Activated CD4-positive, alpha-beta T cell treated with anti-CD3 and anti-CD28 coated beads, Interleukin-2, amount 50 U/mL, for 4 hours (primary cell): ENCODE measurements at places on chromosomes 6 and 20.

GRCh38 chr6:156841508-156841907 lies 64.3 kb downstream of the ARID1B start:
- DNase-seq, result no peak

DNA sequence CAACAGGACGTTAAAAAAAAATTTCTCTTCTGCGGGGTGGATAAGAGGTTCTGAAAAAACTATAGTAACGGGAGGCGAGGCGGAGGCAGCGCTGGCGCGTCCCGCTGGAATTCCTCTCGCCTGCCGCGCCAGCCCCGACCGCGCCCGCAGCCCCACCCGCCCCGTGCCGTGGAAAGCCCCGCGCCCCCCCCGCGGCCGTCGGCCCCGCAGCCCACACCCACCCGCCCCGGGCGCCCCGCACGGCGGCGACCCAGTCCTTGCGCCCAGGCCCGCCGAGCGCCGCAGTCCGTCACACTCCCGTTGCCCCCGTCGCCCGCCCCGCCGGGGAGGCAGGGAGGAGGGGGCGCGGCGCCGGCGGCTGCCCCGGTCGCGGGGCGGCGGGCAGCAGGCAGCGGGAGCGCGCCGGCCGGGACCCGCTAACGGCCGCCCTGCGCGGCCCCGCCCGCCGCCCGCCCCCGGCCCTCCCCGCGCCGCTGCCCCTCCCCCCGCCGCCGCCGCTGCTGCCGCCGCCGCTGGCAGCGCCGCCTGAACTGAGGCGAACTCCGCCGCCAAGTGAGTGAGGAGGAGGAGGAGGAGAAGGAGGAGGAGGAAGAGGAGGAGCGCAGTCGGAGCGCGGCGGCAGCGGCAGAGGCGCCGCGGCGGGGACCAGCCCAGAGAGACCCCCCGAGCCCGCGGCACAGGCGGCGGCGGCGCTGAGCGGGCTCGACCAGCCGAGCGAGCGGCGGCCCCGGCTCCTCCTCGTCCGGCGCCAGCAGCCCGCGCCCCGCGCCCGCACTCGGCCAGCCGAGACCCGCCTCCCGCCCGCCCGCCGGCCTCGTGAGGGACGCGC lies at the start of gene QKI:
Gene QKI, plus strand, starts transcription at position 602 of the 829 bp plus-strand sequence. CDS start 476 bp downstream, outside the sequence.
- DNase-seq, result peak; percentile 75

- DNase-seq, result peak; percentile 50
Measured at GRCh38 chr6:166775180-166775922, 148.3 kb upstream of the RPS6KA2 start.

DNA sequence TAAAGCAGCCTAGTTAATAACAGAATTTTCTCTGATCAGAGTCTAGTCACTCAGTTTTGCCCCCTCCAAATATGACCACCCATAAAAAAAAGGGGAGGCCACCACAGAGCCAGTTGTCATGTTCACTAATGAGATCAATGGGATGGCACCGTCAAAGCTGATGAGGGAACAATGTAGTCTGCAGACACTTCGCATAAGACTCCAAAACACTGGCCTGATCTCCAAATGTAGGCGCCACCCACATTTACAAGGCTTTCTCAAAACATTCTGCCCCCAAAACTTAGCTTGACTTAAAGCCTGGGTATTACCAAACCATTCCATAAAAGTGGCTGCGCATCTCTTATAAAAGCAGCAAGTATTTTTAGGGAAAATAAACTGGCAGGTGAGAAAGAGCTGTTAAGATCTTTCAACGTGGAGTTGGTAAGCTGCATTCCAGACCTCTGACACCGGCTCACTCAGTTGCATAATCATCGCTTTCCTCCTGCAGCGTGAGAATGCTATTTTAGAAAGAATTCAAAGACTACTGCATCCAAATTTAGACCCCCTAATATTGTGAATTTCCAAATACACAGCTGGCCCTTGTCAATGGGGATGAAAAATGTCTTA lies 59.3 kb downstream of the TBC1D7 start:
- DNase-seq, result no peak

DNA sequence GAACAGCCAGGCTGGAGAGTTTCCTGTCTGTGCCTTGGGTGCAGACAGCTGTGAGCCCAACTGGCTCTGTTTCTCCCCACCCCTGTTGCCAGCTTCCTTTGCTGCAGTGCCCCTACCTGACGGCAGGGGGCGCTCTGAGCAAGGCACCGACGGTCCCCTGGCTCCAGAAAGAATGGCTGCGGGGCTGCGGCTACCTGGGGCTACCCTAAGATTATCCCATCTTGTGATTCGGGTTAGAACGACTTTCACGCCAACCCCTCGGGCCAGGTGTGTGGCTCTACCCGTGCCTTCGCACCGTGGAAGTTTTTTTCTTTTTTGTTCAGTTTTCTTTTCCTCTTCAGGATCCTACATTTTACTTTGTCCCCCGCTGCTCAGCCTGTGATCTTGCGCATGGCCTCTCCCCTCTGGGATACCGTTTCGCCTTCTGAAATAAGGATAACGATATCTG lies 33.4 kb upstream of the AAR2 start:
- peak; percentile 72 for DNase-seq

DNA sequence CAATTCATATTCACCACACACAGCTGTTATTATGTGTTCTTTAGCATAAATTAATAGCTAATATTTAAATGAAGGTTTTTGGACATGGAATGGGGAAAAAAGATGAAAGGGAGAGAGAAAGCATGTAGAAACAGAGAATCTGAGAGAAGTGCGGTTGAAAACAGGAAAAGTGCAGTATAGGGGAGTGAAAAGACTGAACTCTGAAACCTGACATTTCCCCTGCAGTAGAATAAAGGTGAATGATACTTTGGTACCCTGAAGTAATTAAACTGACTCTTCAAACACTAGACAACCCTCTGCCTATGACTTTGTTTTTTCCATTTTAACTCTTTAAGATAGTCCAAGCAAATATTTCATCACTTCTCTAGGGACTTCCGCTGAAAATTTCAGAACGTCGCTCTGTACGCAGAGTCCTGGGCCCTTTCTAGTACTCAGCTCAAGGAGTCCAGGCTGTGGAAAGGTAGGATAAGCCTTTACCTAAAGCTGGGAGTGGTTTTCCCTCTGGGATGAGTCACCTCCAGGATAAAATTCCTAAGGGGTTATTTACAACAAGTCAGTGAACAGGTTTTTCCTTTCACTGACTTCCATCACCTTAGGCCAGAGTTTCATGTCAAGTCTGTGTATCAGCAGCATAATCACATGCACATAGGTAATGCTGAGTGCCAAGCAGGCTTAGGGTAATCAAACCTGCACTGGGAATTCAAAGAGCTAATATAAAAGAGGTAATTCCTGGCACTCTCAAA lies 614.5 kb downstream of the PKHD1 start:
- no peak for DNase-seq

DNA sequence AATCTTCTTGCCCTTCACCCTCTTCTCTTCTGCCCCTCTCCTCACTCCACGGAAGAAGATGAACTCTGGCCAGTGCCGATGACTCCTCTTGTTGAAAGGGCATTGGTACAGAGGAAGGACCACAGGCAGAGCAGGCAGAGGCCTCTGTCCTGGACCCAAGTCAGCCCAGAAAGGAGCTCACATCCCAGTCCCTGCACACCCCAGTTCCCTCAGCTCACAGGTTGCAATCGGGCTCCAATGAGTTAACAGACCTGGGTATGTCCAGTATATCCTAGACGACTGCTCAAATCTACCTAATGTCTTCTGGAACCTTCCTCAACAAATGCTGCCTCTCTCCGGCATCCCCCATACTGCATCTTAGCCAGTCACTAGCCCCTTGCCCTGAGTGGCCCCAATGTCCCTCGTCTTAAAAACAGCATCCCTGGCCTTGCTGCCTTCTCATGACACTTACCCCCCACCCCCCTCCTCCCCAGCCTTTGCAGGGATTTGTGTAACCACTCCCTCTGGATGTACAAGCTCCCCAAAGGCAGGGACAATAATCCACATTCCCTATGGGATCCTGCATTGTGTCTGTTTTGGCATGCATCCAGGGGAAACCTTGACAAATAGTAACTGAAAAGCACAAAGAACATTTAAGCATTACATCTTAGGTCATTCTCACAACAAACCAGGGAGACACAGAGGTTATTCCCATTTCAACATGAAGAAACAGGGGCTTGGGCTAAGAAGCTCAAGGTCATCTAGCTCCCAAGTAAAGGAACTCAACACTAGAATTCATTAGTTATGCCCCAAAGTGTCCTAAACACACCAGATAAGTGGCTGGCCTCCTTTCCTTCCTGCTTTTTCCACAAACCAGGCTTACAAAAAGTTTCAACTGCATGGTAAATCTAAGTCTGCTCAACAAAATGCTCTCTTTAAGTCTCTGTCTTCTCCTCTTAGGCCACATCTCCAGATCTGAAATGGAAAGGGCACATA lies 45.1 kb downstream of the TRERF1 start:
- DNase-seq, result no peak

DNA sequence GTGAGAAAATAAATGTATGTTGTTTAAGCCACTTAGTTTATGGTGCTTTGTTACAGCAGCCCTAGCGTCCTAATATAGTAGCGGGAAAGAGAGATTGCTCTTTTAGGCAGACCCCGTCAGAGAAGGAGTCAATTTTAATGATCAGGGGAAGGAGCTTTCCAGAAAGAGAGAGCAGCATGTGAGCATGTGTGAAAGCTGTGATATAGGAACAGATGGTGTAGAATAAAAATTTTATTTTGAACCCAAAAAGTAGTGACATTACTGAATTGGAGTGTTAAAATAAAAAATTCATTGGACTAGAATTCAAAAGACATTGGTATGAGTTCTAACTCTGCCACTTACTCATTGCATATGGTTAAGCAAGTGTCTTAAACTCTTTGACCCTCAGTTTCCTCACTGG lies 119.8 kb downstream of the PDE7B start:
- DNase-seq, result no peak

DNA sequence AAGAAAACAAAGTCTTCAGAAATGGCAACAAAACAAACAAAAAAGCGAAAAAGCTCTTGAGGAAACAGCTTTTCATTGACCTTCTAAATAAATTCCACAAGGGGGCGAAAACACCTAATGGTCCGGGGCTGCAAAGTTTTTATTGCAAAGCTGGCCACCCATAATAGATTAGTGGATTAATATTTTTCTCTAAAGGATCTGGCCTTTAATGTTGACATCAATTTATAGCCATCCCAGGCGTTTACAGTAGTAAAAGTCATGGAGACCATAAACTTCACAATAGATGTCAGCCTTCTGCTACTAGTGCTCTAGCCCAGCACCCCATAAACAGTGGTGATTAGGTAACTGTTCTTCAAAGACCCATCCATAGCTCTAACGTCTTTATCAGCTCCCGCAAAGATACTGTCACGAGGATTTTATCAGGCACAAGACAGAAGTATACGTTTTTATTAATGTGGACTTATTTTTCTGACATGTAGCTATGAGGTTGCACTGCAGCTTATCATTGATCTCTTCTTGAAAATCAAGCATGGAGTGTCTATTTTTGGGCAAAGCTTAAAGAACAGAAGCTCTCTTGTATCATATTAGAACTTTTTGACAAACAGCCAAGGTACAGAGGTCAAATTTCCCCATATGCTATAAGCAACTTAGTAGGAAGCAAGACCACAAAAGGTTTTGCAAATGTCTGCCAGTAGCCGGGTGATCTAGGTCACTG lies 4.7 kb downstream of the CITED2 start:
- no peak for DNase-seq

GRCh38 chr20:40471261-40471629 lies 217.8 kb downstream of the MAFB start:
- no peak for DNase-seq

DNA sequence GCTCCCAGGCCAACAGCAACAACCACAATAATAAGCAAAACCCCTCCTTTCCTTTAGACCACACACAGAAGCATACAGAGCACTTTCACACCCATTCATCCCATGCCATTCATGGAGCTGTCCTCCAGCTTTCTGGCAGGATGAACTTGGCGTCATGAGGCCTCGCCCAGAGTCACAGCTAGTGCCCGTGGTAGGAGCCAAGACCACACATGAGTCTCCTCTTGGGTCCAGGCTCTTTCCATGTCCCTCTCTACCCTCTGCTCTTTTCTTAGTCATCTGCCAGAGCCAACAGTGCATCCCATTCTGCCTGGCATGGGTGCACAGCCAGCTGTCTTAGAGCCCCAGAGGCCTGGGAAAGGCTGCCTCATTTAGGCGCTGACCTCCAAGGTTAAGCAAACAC lies 1.8 kb upstream of the TGM3 start:
- DNase-seq, result no peak

DNA sequence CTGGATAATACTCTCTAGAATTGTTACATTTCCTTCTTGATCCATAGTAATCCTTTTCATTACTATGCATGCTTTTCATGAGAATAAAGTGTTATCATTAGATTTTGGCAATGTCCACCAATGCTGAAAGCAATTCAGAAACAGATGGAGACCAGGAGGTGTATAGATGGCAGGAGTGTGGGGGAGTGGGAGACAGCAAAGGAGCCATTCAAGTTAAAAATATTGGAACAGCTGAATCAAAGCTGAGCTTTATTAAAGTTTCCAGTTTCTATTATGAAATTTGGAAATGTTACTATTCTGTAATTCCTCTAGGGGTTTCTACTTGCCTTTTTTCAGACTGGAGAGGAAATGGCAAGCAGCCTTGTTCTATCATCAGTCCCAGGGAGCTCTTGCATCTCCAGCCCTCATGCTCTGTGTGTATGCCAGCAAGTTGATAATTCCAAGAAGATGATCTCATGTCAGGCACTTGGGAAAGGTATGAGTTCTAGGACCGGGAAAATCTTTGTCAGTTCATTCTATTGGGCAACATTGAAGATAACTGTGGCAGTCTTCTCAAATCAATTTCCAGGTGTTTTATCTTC lies 228.0 kb downstream of the CD109 start:
- no peak for DNase-seq

- no peak for DNase-seq
Measured at GRCh38 chr20:33334111-33334510, 51.1 kb downstream of the BPIFB1 start.

DNA sequence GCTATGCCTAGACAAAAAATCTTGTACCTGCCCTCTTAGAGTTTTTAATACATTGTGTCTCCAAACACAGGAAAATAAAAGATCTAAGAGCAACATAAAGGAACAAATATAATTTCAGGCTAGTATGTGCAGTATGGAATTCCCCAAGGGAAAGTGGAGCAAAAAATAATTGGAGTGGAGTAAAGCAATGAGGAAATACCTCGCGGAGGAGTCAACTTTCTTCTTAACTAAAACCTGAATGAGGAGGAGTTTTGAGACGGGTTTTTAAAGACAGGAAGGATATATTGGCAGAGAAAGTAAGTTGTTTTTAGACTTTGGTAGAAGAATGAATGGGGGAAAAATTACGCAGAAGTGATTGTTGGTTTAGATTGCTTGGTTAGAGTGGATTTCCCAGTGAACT lies 14.0 kb downstream of the HIVEP1 start:
- DNase-seq, result no peak

DNA sequence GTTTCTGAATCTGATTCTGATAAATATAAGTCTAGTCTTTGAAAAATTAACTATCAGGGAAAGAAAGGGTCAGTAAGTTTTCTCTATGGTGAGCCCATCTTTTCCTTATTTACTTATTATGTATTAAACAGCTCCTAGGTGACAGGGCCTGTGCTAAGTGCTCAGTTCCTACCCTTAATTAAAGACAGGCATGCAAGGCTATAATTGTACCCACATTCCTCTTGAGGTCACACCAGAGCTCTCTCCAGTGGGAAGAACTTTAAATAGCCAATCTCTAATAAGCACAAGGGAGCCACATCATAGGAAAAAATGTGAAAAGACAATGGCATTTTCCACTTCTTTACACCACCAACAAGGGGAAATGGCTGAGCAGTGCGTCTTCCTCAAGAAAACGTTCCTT lies 421.8 kb upstream of the SLC35B3 start:
- DNase-seq, result no peak
